8988T (cell line): ENCODE measurements at places on chromosomes 12 and 14.

- no peak for DNase-seq
Observed at GRCh38 chr14:99686557-99687283, 2.6 kb downstream of the CYP46A1 start.

GRCh38 chr12:122201381-122201780 lies 2.1 kb upstream of the B3GNT4 start:
- no peak for DNase-seq

- no peak for DNase-seq
Observed at GRCh38 chr14:84202486-84202885, 1327.5 kb upstream of the FLRT2 start.

GRCh38 chr14:20487396-20487725 lies 18.0 kb upstream of the RNASE10 start:
- no peak for DNase-seq

DNA sequence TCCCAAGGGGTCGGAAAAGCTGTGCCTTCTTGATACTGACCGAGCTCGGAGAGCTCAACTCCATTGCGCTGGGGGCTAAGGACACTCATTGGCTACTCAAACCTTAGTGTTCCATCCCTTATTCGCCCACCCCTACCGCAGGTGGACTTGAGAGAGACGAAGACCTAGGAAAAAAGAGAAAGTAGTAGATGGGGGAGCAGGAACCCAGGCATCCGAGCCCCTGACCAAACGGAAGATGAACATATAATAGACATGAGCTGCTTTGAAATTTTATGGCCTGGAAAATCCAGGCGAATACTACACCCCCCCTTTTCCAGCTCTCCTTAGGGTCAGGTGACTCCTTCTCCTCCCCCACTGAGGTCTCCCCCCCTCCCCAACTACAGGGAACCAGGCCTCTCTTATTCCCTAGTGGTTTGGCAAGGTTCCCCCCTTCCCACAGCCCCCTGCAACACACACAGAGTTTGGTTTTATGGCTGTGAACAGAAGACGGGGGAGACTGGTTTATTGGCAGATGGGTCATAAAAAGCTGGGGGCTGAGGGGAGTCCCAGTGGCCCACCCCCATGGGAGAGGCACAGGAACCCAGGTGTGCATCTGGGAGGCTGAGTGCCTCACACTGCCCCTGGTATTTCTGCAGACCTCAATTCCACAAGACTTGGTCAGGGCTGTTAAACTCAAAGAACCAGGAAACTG lies 1.6 kb downstream of the GDF11 start:
- DNase-seq, result no peak

DNA sequence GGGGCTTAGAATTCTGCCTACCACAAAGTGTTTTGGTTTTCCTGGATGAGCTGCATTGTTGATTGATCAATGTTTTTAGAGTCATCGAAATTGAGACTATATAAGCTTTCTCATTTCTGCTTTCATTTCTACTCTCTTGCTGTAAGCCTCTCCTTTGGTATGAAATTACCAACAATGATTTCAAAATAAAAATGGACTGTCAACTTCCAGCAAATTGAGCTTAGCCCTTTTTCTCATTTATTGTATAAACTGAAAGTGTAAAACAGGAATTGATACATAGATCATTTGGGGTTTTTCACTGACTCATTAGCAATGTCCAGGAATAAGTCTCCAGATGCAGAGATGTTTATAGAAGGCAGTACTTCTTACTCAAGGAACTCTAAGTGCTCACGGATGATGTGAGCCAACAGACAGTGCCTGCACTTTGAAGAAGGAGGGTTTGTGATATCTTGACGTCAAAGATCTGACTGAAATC lies 20.0 kb upstream of the PCNX1 start:
- DNase-seq, result no peak

GRCh38 chr14:22537436-22538310 lies 51.4 kb downstream of the DAD1 start:
- DNase-seq, result no peak
